CD14-positive monocyte (primary cell): ENCODE measurements at places on chromosomes 12 and 14. TPM values are rescaled to one million over a fixed set of nuclear protein-coding genes. Genes with fewer than 3 reads are reported as not detected.

DNA sequence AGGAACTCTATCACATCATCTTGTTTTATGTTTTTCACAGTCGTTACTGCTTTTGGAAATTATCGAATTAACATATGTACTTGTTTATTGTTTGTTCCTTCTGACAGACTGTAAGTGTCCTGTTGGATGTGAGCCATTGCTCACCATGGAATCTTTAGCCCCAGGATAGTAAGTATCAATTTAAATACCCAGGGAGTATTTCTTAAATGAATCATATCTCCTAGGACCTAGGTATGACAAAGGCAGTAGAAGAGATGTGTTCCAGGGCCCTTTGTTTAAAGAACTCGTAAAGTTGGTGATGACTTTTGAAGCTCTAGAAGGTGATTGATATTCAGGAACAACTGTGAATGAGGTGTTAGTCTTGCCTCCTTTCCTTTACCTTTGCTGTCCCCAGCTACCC, 30.3 kb upstream of the STRAP start:
- no peak overlapping the region for H3K27ac ChIP-seq
- no peak overlapping the region for H3K4me3 ChIP-seq
- H3K4me1 ChIP-seq: no peaks in the 10 kb centered on the region
- no peaks in the 10 kb centered on the region for H3K27me3 ChIP-seq

DNA sequence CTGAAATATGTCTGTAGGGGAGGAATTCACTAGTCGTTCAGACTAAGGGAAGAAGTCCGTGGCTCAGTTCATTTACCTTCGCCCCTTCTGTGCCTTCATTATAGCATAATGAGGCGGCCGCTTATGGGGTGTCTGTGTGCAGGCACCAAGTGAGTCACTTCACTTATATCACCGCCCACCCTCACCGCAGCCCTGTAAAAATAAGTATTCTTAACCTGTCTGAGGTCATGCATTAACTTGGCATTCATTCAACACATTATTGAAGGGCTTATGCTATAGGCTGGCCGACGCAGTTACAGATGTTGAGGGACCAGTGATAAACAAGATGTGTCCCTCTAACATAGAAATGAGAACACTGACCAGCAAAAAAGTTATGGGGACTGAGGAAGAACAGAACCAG, 47.7 kb upstream of the PTCSC3 start:
- no peaks in the 10 kb centered on the region for H3K27me3 ChIP-seq
- H3K36me3 ChIP-seq: no peaks in the 10 kb centered on the region
- H3K4me3 ChIP-seq: no peak overlapping the region
- DNase-seq: no peak
- no peak overlapping the region for H3K27ac ChIP-seq
- H3K4me1 ChIP-seq: no peaks in the 10 kb centered on the region

DNA sequence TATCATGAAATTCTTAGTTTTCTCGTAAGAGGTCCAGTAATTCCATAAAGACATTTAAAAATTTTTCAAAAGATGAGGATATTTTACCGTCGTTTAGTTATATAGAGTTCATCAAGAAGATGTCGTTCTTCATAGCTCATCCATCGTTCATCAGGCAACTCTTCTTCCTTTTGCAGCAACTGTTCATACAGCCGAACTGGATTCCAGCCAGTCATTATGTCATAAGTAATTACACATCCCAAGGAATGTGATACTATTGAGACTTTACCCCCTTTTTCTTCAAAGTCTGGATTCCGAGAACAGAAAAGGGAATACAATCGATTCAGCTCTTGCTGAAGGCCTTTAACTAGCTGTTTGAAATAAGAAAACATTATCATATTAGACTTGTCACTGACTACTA, 90.3 kb downstream of the DDHD1 start:
- no peak for DNase-seq
- H3K27ac ChIP-seq: no peak overlapping the region
- peaks cover 6% of the 10 kb centered on the region for H3K4me1 ChIP-seq
- H3K27me3 ChIP-seq: no peaks in the 10 kb centered on the region

DNA sequence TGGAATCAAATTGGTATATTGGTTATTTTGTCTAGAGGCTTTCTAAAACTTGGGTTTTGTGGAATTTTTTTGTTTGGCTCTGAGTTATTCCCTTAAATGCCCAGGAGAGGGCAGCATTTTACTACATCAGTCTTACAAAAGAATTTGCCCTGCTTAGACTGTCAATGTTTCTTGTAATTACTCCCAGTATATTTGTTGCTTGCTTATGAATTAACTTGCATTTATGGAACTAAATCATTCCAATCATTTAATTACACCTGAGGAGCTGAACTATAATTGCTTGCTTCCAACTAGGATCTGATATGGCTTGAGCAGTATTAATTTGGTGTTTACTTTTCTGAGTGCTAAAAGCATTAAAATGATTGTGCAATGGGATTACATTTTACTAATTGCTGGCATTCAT, 48.7 kb downstream of the MIPOL1 start:
- no peak overlapping the region for H3K4me3 ChIP-seq
- H3K27ac ChIP-seq: no peak overlapping the region
- peaks cover 2% of the 10 kb centered on the region for H3K27me3 ChIP-seq

DNA sequence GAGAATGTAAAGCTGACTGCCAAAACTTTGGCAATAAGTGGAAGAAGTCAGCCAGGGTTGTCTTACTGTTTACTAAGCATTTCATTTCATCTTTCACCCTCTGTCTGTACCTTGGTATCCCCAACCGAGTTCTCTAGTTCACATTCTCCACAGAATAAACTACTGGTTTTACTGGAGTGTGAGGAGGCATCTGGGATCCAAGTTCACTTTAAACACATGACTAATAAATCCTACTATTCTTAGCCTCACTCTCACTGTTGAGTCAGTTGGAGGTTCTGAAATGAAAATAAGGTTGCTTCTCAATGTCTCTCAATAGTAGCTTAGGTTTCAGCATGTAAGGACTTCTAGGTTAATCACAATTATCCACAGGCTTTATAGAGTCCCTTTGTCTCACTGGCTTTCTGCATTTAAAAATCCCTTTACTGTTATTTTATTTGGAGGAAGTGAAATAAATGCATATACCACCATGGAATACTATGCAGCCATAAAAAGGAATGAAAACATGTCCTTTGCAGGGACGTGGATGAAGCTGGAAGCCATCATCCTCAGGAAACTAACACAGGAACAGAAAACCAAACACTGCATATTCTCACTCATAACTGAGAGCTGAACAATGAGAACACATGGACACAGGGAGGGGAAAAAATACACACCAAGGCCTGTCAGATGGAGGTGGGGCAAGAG, 95.8 kb downstream of the EPS8 start:
- no peak overlapping the region for H3K27ac ChIP-seq
- no peaks in the 10 kb centered on the region for H3K27me3 ChIP-seq
- no peak overlapping the region for H3K4me3 ChIP-seq
- DNase-seq: no peak

GRCh38 chr14:24241829-24242443, 487 bp downstream of the TINF2 start:
- H3K27ac ChIP-seq: peak overlapping the region; percentile 94
- DNase-seq: peak; percentile 88
- H3K4me1 ChIP-seq: peaks cover 50% of the 10 kb centered on the region
- H3K36me3 ChIP-seq: peaks cover 45% of the 10 kb centered on the region

DNA sequence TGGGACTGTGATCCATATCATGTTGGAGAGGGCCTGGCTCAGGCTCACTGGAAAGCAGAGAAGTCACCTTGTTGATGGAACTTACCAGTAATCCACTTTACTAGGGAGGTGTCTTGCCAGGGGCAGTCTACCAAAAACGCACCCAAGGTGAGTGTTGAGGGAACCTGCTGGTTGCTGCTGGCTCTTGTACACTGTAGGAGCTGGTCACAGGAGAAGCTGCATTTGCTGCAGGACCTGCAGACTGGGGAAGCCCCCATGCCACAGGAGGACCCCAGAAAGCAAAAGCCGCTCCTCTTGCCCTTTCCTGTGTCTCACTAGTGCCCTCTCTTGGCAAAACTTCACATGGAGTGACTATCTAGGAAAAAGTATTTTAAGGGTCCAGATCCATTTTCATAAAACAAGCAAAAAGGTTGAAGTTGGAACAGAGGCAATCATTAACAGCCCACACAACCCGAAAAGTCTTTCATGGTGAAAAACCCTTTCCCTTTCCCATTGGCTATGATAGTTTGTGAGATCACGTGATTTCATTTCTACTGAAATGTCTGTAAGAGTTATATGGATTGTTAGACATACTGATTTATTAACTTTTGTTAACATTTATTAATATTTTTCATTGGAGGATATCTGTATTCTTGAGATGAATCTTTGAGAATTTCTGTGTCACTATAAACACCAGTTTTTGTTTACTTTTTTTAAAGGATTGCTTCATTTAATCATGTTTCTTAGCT, 59.2 kb downstream of the RASSF8 start:
- no peak overlapping the region for H3K4me3 ChIP-seq
- H3K4me1 ChIP-seq: no peaks in the 10 kb centered on the region
- no peak for DNase-seq
- H3K27me3 ChIP-seq: no peaks in the 10 kb centered on the region

DNA sequence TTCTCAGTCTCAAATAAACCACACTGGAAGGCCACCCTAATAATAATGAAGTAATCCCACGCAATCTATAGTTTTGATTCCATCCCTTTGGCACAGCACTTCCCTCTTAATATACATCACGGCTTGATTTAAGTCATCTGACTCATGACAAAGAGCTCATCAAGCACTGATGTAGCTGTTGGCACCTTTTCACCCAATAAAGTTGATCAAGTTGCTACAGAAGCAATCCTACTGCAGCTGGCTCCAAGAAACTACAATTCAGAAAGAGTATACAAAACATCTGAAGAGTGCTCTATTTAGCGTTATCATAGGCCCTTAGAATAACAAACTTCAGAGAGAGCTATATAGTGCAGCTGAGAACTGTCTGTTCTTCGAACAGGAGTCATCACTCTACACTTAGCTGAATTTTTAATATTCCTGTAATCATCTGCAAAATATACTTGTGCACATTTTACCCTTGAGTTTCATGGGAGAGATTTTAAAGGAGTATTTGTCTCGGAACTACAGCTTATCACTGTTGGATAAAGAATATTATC, 94.9 kb downstream of the OSBPL8 start:
- no peaks in the 10 kb centered on the region for H3K4me1 ChIP-seq
- H3K27ac ChIP-seq: no peak overlapping the region
- H3K27me3 ChIP-seq: no peaks in the 10 kb centered on the region
- no peak for DNase-seq

GRCh38 chr12:18454330-18454729, 193.0 kb downstream of the PIK3C2G start:
- no peak overlapping the region for H3K4me3 ChIP-seq
- no peaks in the 10 kb centered on the region for H3K27me3 ChIP-seq
- no peaks in the 10 kb centered on the region for H3K4me1 ChIP-seq
- H3K36me3 ChIP-seq: no peaks in the 10 kb centered on the region

GRCh38 chr12:93521225-93522080, 51.0 kb upstream of the SOCS2 start:
- no peaks in the 10 kb centered on the region for H3K4me1 ChIP-seq
- DNase-seq: no peak
- H3K27ac ChIP-seq: no peak overlapping the region
- H3K4me3 ChIP-seq: no peak overlapping the region
- H3K27me3 ChIP-seq: no peaks in the 10 kb centered on the region

DNA sequence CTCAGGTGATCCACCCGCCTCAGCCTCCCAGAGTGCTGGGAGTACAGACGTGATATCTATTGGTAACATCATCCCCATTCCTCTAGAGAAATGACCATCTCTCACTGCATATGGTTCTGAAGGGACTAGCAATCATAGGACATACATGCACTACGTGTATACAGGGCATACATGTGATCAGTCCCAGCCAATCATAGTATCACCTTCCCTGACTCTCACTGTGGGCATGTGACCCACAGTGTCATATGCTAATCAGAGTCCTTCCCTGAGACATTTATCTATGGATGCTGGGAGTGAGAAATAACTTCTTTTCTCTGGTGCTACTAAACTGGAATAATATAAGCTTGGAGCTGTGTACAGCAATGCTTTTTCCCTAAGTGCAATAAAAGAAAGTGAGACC, 12.1 kb upstream of the FBXW8 start:
- no peaks in the 10 kb centered on the region for H3K27me3 ChIP-seq
- no peaks in the 10 kb centered on the region for H3K36me3 ChIP-seq
- H3K4me1 ChIP-seq: no peaks in the 10 kb centered on the region
- H3K27ac ChIP-seq: no peak overlapping the region
- no peak for DNase-seq

- no peak for DNase-seq
- H3K4me1 ChIP-seq: no peaks in the 10 kb centered on the region
- no peak overlapping the region for H3K27ac ChIP-seq
- H3K4me3 ChIP-seq: no peak overlapping the region
- H3K27me3 ChIP-seq: no peaks in the 10 kb centered on the region
- H3K36me3 ChIP-seq: peaks cover 3% of the 10 kb centered on the region
Measured at GRCh38 chr12:59734371-59734770, 138.5 kb downstream of the SLC16A7 start.

DNA sequence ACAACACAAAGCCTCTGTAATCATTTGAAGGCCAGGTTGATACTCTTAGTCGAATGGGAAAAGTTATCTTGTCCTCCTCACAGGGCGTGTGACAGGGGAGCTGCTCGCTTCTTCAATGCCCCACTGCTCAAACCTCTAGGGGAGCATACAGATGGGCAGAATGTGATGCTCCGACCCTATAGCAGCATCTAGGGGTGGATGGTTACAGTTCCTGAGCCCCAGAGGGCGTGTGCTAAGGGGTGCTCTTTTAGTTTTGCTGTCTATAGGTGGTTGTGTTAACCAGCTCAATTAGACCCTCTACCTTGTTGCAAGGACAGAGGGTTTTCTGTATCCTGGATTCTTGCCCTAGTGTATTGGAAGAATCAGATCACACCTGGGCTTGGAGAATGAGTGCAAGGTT, 47.8 kb downstream of the HSD17B6 start:
- H3K27me3 ChIP-seq: no peaks in the 10 kb centered on the region
- DNase-seq: no peak
- H3K4me1 ChIP-seq: no peaks in the 10 kb centered on the region
- H3K4me3 ChIP-seq: no peak overlapping the region

DNA sequence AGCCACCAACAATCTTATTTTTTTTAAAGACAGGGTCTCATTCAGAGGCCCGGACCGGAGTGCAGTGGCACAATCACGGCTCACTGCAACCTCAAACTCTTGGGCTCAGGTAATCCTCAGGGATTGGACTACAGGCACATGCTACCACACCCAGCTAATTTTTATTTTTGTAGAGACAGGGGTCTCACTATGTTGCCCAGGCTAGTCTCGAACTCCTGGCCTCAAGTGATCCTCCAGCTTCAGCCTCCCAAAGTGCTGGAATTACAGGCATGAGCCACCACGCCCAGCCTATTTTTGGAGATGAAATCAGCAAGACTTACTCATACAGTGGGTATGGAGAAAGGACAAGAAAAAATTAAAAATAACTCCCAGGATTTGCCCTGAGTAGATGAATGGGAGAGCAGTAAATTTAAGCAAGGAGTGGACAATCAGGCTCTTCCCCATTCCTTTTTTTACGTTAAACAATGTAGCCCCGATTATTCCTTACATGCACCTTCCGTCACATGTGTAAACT, 13.2 kb downstream of the FMNL3 start:
- H3K27me3 ChIP-seq: no peaks in the 10 kb centered on the region
- H3K27ac ChIP-seq: no peak overlapping the region
- H3K4me1 ChIP-seq: peaks cover 23% of the 10 kb centered on the region
- H3K4me3 ChIP-seq: no peak overlapping the region
- no peak for DNase-seq

Gene NELL2
- 0.09 TPM in 1 of 2 replicates, not detected in the other for polyA plus RNA-seq

Gene OLR1
- 0.99 TPM for polyA plus RNA-seq

Gene C14orf180
- polyA plus RNA-seq: not detected in 2 replicates
